ENCODE measurements at places on chromosomes 12 and 14. TPM values are rescaled to one million over a fixed set of nuclear protein-coding genes. Genes with fewer than 3 reads are reported as not detected.

- peak; percentile 98 for DNase-seq
- H3K36me3 ChIP-seq: no peaks in the 10 kb centered on the region
- H3K27ac ChIP-seq: peak within 1 kb of the TSS; percentile 72
- peaks cover 16% of the 10 kb centered on the region for H3K4me1 ChIP-seq
These were observed at the start of gene EMP1 for GRCh38 chr12:13196130-13196921. TSS of gene EMP1 (plus strand) at chr12:13196726. CDS start at chr12:13211511, 14,785 bp downstream.

GRCh38 chr14:23112359-23113178 is 6.5 kb downstream of the CEBPE start:
- no peaks in the 10 kb centered on the region for H3K36me3 ChIP-seq
- H3K4me3 ChIP-seq: no peak overlapping the region
- no peaks in the 10 kb centered on the region for H3K4me1 ChIP-seq
- DNase-seq: no peak

DNA sequence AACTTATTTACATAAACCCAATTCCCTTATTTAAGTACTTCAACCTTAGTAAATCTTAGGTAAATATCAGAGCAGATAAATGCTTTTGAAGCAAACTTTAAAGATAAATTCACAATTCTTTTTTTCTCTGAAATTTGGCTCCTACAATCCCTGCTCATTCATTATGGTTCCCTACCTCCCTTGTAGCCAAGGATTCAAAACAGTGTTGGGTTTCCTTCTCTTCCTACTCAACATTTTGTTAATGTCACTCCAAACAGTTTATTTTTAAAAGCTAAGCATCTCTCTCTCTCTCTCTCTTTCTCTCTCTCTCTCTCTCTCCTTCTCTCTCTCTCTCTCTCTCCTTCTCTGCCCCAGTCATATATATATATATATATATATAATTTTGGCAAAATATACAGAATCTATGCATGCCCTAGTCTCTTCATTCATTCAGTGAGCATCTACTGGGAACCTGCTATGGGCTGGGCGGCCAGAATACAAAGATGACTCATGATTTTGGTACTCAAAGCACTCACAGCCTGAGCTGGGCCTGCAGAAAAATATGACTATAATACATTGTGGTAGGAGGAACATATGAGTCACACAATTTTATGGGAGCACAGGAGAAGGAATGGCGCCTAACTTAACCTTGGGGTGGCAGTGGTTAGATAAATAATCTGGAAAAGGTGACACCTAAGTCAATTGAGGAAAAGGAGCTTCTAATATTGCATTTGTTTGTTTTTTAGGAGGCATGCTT is 123.7 kb upstream of the DHRS4 start:
- H3K4me3 ChIP-seq: no peak overlapping the region
- no peaks in the 10 kb centered on the region for H3K4me1 ChIP-seq
- no peaks in the 10 kb centered on the region for H3K36me3 ChIP-seq
- no peaks in the 10 kb centered on the region for H3K27me3 ChIP-seq

- no peaks in the 10 kb centered on the region for H3K27me3 ChIP-seq
- no peak overlapping the region for H3K4me3 ChIP-seq
- no peak overlapping the region for H3K27ac ChIP-seq
- DNase-seq: no peak
- no peaks in the 10 kb centered on the region for H3K36me3 ChIP-seq
These were observed 170.6 kb downstream of the MED13L start for GRCh38 chr12:116106870-116107269.

GRCh38 chr12:91677556-91677955 is 468.1 kb downstream of the BTG1 start:
- no peak overlapping the region for H3K27ac ChIP-seq
- no peaks in the 10 kb centered on the region for H3K27me3 ChIP-seq
- H3K4me3 ChIP-seq: no peak overlapping the region
- no peaks in the 10 kb centered on the region for H3K4me1 ChIP-seq
- DNase-seq: no peak
- H3K36me3 ChIP-seq: no peaks in the 10 kb centered on the region

DNA sequence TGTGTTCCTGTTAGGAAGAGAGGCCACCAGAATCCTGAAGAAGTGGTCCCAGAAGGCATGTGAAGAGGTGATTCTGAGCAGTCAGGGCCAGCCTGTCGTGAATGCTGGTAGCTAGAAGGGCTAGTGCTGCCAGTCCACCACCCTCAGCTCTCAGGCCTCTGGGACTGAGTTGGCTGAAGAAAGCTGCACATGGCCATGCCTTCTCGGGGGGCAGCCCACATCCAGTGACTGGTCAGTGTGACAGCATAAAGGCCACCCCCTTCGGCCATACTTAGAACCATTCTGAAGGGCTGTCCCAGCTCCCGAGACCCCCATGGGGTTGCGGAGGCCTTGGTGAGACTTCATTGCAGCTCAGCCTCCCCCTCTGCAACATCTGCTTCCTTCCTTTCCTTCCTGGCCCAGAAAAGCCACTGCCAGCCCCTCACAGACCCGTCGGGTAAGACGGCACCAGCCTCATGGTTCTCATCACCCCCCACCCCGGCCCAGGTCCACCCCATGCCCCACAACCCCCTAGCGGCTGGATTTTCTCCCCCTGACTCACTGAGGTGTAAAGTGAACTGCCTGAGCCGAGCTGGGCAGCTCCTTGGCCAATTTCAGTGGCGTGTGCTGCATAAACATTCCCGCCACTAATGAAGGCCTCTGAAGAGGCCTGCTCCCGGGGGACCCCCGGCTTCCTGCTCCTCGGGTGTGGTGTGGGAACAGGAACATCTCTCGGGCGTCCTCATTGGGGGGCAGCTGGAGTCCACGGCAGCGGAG is 49.5 kb upstream of the DIO3 start:
- DNase-seq: no peak
- H3K4me1 ChIP-seq: no peaks in the 10 kb centered on the region
- H3K36me3 ChIP-seq: no peaks in the 10 kb centered on the region
- no peak overlapping the region for H3K27ac ChIP-seq
- H3K27me3 ChIP-seq: no peaks in the 10 kb centered on the region
- no peak overlapping the region for H3K4me3 ChIP-seq

GRCh38 chr14:20855652-20856291 is 35.4 kb upstream of the RNASE3 start:
- H3K27ac ChIP-seq: no peak overlapping the region
- DNase-seq: no peak
- peaks cover 3% of the 10 kb centered on the region for H3K4me1 ChIP-seq

- DNase-seq: no peak
- H3K4me3 ChIP-seq: peak overlapping the region; percentile 61
- no peaks in the 10 kb centered on the region for H3K36me3 ChIP-seq
- no peak overlapping the region for H3K27ac ChIP-seq
- peaks cover 3% of the 10 kb centered on the region for H3K27me3 ChIP-seq
- H3K4me1 ChIP-seq: peaks cover 13% of the 10 kb centered on the region
These were observed 948 bp downstream of the RIPK3 start for GRCh38 chr14:24338843-24339242.

- no peak for DNase-seq
- no peak overlapping the region for H3K4me3 ChIP-seq
- no peaks in the 10 kb centered on the region for H3K27me3 ChIP-seq
- no peaks in the 10 kb centered on the region for H3K36me3 ChIP-seq
These were observed 552.3 kb downstream of the SLC16A7 start for GRCh38 chr12:60148109-60148508.

GRCh38 chr14:94458558-94459205 is 6.1 kb upstream of the SERPINA11 start:
- H3K27ac ChIP-seq: no peak overlapping the region
- no peak for DNase-seq
- no peaks in the 10 kb centered on the region for H3K4me1 ChIP-seq
- no peak overlapping the region for H3K4me3 ChIP-seq
- no peaks in the 10 kb centered on the region for H3K27me3 ChIP-seq

The PLEK2 gene
- total RNA-seq: 5.9 TPM

The LRTM2 gene
- not detected for total RNA-seq

The SERPINA9 gene
- total RNA-seq: not detected

The CAPZA3 gene
- total RNA-seq: not detected

The C12orf50 gene
- total RNA-seq: not detected

The SLCO1B3 gene
- total RNA-seq: not detected

The SLC6A12 gene
- total RNA-seq: 1.8 TPM

The RAPGEF3 gene
- 77.4 TPM for total RNA-seq

The TSPAN11 gene
- 0.41 TPM for total RNA-seq

Data from thoracic aorta (tissue), 2 donors.